ENCODE measurements at places on chromosomes 7 and 10.

GRCh38 chr10:126392469-126392868, 4.2 kb upstream of the ADAM12 start:
- no peak for DNase-seq

- no peak for DNase-seq
These were observed 91.1 kb downstream of the MAD1L1 start for GRCh38 chr7:2141651-2142050.

- no peak for DNase-seq
These were observed 238.4 kb downstream of the DIP2C start for GRCh38 chr10:451021-451471.

GRCh38 chr7:31068006-31068675, 16.0 kb downstream of the ADCYAP1R1 start:
- DNase-seq: no peak

DNA sequence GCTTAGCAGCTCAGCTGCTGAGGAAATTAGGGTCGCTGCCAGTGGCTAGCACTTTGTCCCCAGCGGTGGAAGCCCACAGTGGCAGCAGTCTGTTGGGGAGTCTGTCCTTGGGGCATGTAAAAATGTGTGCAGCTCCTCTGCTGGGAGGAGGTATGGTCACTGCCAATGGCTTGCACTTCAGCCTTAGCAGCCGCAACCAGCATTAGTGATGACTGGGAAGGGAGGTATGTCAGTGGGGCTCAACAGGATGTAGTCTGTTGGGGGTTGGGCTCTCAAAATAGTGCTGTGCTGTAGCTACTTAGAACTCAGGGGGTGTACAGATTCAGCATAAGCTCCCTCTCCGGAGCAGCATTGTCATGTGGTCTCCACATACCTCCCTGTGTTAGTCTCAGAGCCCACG, 189.9 kb downstream of the ZEB1 start:
- no peak for DNase-seq

GRCh38 chr7:41312235-41312634, 390.7 kb downstream of the INHBA start:
- no peak for DNase-seq

- DNase-seq: no peak
These were observed 14.6 kb downstream of the PPIA start for GRCh38 chr7:44811093-44811492.

- DNase-seq: no peak
These were observed 20.0 kb downstream of the SH3PXD2A start for GRCh38 chr10:103835096-103836050.

- DNase-seq: no peak
These were observed 5.8 kb downstream of the USP54 start for GRCh38 chr10:73585327-73585726.

- DNase-seq: no peak
These were observed 17.7 kb upstream of the FXYD4 start for GRCh38 chr10:43353495-43354329.

- DNase-seq: no peak
These were observed 78.5 kb downstream of the GRID1 start for GRCh38 chr10:86287966-86288579.

DNA sequence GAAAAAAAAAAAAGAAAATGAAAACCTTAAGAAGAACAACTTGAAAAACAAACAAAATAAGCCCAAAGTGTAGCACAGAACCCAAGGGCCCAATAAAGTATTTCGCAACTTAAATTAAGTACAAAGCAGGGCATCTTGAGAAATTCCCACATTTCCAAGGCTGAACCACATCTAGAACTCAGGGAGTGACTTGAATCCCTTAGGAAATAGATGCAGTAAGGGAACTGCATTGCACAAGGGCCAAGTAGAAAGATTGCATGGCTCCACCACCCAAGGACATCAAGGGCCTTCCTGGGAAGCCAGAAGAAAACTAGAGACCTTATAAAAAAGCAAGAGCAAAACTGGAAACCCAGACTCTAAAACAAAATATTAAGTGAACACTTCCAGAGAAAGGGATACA, 352.7 kb downstream of the CXCL12 start:
- no peak for DNase-seq

- no peak for DNase-seq
These were observed 269.3 kb downstream of the PPP1R3A start for GRCh38 chr7:113649556-113649955.

DNA sequence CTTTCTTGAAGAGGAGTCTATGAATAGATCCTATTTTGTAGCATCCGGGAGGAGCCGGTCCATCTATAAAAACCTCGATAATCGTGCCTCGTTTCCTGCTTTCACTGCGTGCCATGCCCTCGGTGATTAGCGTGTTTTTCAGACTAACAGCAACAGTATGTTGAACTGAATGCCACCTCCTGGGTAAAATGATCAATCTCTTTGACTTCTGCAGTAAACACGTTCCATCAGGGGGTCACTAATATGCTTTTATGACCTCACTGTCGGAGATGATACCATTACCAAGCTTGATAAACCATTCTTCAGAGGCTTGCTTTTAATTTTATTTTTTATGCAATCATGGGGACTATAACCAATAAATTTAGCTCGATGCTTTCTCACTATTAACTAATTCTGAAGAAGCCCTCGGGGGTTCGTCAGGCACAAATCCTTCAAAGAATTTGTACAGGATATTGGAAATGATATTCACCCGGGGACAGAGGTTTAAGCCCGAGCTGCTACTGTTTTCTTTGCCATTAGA, 228.3 kb downstream of the ADARB2 start:
- DNase-seq: no peak

DNA sequence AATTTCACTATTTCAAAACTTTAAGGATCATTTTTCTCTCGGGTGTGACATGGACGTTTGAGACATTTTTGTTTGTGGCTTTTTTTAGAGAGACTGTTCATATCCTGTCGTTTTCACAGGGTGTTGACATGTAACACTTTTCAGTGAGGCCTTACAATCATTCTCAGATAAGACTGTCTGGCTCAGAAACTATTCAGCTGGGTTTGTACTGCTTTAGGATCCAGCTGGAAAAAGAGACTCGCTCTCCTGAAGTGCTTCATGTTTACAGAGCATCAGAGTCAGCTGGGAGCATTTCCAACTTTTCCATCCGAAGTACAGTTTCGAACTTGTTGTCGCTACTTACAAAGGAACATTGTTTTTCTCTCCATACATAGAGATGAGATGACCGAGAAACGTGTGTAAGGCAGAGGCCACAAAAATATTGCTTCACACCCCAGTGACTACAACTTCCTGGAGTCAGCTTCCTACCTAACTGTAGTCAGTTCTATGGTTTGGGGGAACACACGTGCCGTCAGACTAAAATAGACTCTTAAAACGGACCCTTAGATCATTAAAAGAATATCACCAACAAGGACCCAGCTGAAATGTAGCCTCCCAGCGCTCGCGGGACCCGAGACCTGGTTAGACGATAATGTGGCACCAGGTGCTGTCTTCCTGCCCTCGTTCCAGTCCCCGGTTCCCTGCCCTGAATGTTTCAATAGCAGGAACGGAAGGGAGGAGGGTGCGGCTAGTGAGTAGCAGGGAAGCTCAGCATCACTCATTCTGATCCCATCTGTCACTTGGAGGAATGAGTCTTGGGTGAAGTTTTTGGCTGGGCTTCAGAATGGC, 78.0 kb downstream of the MKI67 start:
- DNase-seq: no peak

DNA sequence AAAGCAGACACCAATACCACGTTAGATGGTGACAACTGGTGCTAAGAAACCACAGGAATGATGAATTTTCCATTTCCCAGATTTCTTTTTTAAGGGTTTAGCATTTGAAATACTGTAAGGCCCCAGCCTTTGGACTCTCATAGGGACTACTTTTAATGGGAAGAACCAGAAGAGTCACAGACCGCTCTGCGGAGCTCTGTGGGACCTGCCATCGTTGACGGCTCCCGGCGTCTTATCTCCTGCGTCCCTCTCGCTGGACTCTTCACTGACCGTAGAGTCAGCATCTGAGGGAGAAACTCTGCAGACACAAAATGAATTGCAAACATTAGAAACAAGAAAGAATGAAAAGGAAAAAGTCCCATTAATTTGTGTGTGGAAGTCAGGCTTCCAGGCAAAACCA, 81.4 kb upstream of the ATP6V0A4 start:
- DNase-seq: no peak

DNA sequence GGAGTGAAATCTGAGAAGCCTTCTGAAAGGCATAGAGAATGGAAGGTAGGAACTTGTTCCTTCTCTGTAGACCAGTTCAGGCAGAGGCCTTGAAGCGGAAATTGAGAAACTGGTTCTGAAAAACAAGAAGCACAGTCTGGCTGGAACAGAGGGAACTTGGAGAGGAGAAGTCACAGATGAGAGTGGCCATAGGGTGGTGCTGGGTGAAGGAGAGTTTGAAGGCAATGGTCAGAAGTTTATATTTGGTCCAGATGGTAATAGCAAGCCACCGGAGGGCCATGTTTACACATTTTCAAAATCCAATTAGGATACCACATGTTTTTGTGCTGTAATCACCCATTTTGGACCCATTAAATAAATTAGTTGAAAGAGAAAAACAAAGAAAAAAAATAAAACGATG, 692.5 kb downstream of the INHBA start:
- DNase-seq: no peak

GRCh38 chr7:79434867-79435266, 18.6 kb downstream of the MAGI2 start:
- peak; percentile 68 for DNase-seq

DNA sequence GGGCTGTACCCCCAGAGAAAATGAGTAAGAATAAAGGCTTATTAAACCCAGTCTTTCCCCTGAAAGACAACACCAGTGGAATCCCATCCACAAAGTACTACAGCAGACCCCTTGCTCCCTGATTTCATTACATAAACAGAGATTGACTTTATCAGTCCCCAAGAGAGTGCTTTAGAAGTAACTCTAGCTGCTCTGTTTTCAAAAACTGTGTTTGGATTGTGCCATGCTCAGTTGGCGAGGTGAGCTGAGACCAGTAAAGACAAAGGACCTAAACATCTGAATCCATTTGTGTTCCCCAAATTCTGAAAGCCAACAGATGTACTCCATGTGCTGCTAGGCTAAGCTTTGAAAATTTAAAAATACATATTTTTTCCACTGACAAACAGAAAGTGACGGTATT, 127.0 kb downstream of the ATE1 start:
- DNase-seq: no peak

DNA sequence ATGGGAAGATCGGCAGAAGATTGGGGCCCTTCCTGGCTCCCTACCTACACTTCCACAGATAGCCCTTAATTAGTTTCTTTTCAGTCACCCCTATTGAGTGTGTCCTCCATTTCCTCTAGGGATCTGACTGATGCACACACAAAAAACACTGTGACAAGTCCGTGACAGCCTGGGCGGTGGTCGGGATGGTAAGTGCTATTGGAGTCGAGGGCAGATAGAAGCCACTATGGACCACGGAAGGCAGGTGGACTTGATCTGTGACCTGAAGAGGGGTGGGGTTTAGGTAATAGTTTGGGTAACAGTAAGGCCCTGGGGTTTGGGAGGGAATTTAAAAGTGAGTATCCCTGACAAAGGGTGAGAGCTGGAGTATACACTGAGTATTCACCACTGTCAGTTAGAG, 53.0 kb downstream of the PDK4 start:
- DNase-seq: no peak

DNA sequence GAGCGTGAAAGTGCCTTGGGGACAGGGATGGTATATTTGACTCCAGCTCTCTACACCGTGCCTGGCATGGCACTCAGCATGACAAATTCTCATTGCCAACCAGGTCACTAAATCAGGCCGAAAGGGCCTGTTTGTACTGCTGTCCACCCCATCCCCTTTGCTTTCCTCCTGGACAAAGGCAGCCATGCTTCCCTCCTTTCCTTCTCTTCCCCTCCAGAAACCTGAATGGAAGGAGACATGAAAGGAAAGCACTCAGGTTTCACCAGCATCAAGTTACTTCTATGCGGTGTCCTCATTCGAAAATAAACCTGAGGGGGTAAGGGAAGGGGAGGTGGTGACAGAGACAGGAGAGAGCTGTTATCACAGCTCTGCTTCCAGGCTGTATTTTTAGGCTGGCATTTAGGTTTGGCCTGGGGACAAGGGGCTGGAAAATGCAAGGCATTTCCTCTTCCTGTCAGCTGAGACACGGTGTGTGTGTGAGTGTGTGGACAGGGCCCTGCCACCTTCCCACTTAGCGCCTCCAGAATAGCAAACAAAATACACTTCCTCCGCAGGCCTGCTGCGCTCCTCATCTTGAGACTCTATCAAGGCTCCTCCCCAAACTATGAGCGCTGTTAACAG, 79.9 kb upstream of the COL13A1 start:
- DNase-seq: no peak

GRCh38 chr10:123463181-123463580, 203.0 kb upstream of the GPR26 start:
- DNase-seq: no peak

DNA sequence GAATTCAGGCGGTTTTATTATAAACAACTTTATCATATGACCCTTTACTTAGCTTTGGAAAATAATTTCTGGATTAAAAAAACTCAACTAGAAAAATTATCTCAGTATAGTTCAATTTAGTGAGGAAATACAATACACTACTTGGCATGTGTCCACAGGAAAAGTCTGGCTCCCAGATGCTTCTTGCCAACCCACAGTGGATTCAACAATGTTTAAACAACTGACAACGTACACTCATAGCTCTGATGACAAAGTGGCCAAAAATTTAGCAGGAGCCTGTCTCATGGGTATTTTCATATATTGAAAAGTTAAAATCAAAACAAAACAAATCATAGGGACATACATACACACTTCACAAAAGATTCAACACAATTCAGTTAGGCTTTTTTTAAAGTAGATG, 158.8 kb downstream of the SKAP2 start:
- DNase-seq: peak; percentile 77

DNA sequence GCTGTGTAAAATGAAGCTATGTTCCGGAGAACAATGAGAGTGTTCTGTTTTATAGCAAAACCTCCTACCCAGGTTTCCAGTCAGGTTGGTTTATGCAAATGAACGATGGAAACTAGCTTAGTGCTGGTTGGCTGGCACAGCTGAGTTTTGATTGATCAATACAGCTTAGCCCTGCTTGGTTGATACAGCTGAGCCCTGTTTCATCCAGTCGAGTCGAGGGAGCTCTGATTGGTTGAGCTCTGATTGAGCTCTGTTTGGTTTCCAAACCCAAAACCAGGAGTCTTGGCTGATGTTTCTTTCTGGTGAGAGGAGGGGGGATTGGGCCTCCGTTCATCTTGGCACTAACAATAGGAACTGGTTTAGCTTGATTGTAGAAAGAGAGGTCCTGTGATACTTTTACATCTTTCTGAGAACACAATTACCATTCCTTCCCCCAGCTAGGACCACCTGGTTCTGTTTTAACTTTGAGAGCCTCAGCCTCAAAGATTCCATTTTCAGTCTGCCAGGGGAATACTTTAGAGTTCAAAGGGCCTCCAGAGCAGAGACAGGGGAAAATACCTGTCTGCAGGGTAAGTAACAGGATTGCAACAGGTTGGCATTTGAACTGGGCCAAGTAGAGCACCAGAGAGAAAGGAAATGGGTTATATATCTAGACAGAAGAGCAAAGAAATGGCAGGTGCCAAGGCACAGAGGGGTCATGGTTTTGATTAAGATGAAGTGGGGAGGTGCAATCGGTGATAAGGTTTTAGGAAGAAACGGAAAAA, 210.9 kb downstream of the GRM8 start:
- DNase-seq: no peak

Measured in RCC 7860 (cell line).